Gastrocnemius medialis (tissue), 4 donors: ENCODE measurements at places on chromosomes 12 and 14. TPM values are rescaled to one million over a fixed set of nuclear protein-coding genes. Genes with fewer than 3 reads are reported as not detected.

The ACVRL1 gene
- total RNA-seq = 46.9 TPM

The SRRM4 gene
- total RNA-seq = not detected

DNA sequence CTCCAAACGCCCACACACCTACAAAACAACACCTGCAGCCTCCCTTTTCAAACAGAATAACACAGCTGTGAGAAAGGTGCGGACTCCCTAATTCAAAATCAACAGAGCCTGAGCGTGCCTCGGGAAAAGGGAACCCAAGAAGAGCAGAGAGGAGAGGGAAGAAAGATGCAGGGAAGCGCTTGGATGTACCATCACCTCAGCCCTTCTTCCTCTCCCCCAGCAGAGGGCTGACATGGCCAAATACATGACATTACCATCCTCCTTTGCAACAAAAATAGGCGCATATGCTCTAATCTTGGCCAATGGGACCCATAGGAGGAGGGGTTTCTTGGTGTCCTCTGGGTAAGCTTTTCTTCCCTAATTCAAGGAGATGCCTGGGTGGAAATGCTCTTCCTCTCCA, 78.0 kb downstream of the CPSF2 start:
- no peaks in the 10 kb centered on the region for H3K4me1 ChIP-seq
- no peak overlapping the region for H3K27ac ChIP-seq
- H3K27me3 ChIP-seq = no peaks in the 10 kb centered on the region
- DNase-seq = no peak
- no peaks in the 10 kb centered on the region for H3K36me3 ChIP-seq
- H3K4me3 ChIP-seq = no peak overlapping the region

DNA sequence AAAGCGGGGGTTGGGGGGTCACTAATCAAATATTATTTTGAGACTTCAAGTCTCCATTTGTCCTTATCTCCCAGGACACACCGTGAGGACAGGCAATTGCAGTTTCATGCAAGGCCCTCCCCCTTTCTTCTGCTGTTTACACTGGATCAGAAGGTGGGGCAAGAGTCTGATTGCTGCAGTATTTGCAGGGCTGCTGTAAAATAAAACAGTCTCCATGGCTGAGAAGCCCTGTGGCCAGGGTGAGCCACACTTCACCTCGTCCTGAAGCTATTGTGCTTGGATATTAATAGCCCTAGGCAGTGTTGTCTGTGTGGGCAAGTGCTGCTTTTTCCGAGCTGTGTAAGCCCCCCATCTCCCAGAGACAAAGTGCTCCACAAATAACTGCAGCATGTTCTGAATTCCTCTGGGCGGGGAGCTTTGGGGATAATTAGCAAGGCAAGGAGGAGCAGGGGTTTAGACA, 187.4 kb upstream of the NTF3 start:
- no peaks in the 10 kb centered on the region for H3K27me3 ChIP-seq
- H3K27ac ChIP-seq = no peak overlapping the region
- no peaks in the 10 kb centered on the region for H3K36me3 ChIP-seq
- no peak for DNase-seq
- no peak overlapping the region for H3K4me3 ChIP-seq
- no peaks in the 10 kb centered on the region for H3K4me1 ChIP-seq

DNA sequence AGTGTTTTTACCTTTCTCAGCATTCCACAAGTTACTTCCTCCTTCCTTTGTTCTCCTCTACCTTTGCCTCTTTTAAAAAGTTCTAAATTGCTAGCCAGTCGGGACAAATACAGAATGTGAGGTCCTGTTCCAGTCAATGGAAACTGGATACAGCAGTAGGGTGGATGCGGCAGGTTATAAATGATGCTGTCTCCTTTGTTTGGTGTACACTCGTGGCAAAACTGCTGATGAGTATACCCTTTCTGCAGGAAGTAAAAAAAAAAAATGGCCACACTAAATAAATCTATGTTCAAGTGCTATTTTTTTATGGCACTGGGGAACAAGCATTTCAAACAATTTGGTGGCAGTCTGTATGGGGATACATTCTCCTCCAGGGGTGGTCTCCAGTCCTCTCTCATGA, 27.5 kb downstream of the KLRK1 start:
- H3K27ac ChIP-seq = no peak overlapping the region
- H3K36me3 ChIP-seq = no peaks in the 10 kb centered on the region
- H3K4me3 ChIP-seq = no peak overlapping the region

DNA sequence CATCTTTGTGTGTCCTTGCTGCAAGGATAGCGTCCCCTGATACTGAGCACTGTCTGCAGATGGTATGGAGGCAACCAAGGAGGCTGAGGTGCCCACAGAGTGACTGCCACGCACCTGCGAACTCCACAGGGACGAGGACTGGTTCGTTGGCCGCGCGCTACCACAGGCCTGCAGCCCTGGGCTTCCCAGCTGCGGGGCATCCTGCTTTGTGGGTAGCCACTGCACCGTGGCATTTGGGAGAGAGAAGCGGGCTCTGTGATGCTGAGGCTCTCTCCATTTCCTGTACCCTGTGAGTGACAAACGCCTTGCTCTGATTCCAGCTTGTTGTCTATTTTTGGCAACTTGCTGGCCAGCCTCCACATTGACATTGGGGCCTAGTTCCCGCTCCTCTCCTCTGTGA, 76.3 kb downstream of the SLC15A4 start:
- H3K4me3 ChIP-seq = no peak overlapping the region
- no peak for DNase-seq
- no peak overlapping the region for H3K27ac ChIP-seq
- no peaks in the 10 kb centered on the region for H3K27me3 ChIP-seq
- H3K4me1 ChIP-seq = no peaks in the 10 kb centered on the region

DNA sequence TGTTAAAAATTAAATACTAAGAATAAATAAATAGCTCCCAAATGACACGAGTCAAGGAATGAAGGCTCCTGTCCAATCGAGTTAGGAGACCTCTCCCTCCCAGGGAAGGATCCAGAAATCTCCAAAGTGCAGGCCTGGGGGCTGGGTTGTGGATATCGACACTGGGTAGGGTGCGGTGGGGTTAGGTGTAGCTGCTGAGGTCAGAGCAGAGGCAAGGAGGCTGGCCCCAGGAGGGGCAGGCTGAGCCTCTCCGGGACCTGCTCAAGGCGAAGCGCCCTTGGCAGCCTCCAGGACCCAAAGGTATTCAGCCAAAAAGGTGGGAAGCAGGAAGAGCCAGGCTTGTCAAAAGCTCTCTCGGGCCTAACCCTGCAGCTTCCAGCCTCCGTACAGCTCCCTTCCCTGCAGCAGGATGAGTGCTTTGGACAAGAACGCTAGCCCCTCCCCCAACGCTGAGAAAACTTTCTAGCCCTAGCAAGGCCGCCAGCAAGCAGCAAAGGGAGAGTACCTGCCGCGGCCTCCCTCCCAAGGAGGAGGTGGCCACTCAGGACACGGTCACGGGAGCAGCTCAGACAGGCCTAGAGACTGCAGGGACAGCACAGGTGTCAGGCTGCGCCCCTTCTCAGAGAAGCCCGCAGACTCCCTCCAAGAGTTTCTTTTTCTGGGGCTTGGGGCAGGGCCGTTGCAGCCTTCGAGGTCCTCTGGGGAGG, 3.7 kb upstream of the PNMA1 start:
- no peaks in the 10 kb centered on the region for H3K36me3 ChIP-seq
- H3K27me3 ChIP-seq = no peaks in the 10 kb centered on the region
- no peak overlapping the region for H3K4me3 ChIP-seq
- peaks cover 14% of the 10 kb centered on the region for H3K4me1 ChIP-seq

- DNase-seq = peak; percentile 37
- H3K4me1 ChIP-seq = peaks cover 26% of the 10 kb centered on the region
- H3K27ac ChIP-seq = peak overlapping the region; percentile 57
Observed at GRCh38 chr12:103924761-103925641, 5.2 kb upstream of the HSP90B1 start.
